ENCODE measurements at places on chromosomes 12 and 14. TPM values are rescaled to one million over a fixed set of nuclear protein-coding genes. Genes with fewer than 3 reads are reported as not detected.

TMEM121 gene
- total RNA-seq = 8.6 TPM

ADAMTS20 gene
- not detected for total RNA-seq

DNA sequence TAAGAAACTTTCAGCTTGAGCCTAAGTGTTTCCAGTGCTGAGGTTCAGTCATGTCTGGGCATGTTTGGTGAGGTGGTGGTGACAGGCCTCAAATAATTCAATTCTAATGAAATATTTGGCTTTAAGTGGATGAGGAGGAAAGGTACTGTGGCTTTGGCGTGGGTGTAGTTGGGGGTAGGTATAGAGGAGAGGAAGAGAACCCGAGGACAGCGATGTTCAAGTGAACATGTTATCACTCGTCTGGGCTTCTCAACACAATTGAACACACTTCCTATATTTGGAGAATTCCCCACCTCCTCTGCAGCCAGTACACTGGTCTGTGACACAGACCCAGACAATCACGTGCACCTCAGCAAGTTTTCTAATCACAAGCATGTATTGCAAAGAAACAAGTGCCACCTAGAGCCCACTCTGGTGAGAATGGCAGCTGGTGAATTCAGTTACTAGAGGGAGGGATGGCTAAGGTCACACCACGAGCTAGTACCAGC, 53.0 kb downstream of the IFNG-AS1 start:
- H3K36me3 ChIP-seq = no peaks in the 10 kb centered on the region
- H3K27me3 ChIP-seq = no peaks in the 10 kb centered on the region
- peak overlapping the region; percentile 51 for H3K27ac ChIP-seq
- H3K4me3 ChIP-seq = no peak overlapping the region
- H3K4me1 ChIP-seq = peaks cover 29% of the 10 kb centered on the region

DNA sequence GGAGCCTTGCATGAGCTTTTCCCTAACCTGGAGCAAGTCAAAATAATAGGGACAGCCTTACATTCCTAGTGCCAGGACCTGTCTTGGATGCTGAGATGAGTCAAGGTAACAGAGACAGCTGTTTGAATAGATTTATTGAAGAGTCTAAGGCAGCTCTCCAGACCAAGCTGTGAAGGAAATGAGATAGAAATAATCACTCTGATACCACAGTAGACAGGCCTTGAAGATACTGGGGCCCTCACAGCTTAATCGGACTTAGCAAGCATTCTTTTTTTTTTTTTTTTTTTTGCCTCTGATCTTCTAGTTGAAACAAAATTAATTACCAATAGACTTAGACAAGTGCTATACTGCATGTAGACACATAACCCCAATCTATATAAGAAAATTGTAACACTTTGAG, 3.1 kb upstream of the RNASE9 start:
- no peaks in the 10 kb centered on the region for H3K36me3 ChIP-seq
- DNase-seq = no peak
- H3K4me1 ChIP-seq = peaks cover 11% of the 10 kb centered on the region
- peaks cover 21% of the 10 kb centered on the region for H3K27me3 ChIP-seq
- H3K4me3 ChIP-seq = no peak overlapping the region

GRCh38 chr14:24834956-24835355, 201.0 kb upstream of the GZMB start:
- H3K36me3 ChIP-seq = no peaks in the 10 kb centered on the region
- H3K27ac ChIP-seq = no peak overlapping the region
- no peak for DNase-seq
- H3K27me3 ChIP-seq = peaks cover 7% of the 10 kb centered on the region
- no peaks in the 10 kb centered on the region for H3K4me1 ChIP-seq
- H3K4me3 ChIP-seq = no peak overlapping the region

- peaks cover 35% of the 10 kb centered on the region for H3K4me1 ChIP-seq
- DNase-seq = no peak
- H3K27me3 ChIP-seq = no peaks in the 10 kb centered on the region
- peaks cover 56% of the 10 kb centered on the region for H3K36me3 ChIP-seq
Observed at GRCh38 chr14:45222485-45223262, 30.3 kb downstream of the MIS18BP1 start.

DNA sequence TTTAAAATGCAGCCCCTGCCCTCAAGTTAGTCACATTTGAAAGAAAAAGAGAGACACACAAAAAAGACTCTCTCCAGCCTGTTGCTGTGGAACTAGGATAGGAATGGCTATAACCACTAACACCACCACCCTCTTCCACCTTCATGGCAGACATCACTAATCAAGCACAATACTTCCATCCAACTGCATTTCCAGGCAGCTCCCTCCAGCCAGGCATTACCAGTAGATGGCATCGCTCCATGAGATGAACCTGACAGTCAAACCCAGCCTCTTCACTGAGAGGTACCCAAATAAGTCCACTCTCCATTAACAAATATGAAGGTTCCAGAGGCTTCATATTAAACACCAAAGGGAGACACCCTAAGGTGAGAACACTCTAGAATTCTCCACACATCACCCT, 24.4 kb downstream of the SLC8B1 start:
- DNase-seq = no peak
- no peak overlapping the region for H3K4me3 ChIP-seq
- H3K36me3 ChIP-seq = peaks cover 34% of the 10 kb centered on the region
- no peak overlapping the region for H3K27ac ChIP-seq
- H3K4me1 ChIP-seq = peaks cover 3% of the 10 kb centered on the region

DNA sequence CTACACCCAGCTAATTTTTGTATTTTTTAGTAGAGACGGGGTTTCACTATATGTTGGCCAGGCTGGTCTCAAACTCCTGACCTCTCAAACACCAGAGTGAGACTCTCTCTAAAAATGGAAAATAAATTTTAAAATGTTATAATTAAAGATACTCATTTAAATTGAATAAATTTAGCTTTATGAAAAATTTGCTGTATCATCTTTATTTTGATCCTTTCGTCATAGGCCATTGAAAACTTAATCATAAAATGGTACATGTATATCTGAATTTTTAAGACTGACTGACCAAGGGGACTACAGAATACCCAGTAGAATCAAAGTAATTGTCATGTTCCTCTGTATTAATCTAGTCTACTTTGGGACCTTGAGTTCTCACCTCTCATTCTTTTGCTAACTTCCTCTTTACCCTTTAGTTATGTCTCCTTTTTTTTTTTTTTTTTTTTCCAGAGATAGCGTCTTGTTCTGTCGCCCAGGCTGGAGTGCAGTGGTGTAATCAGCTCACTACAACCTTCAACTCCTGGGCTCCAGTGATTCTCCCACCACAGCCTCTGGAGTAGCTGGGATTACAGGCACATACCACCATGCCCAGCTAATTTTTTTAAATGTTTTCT, 9.5 kb downstream of the RAB5B start:
- H3K4me1 ChIP-seq = peaks cover 6% of the 10 kb centered on the region
- DNase-seq = no peak
- peaks cover 29% of the 10 kb centered on the region for H3K36me3 ChIP-seq
- no peak overlapping the region for H3K27ac ChIP-seq

DNA sequence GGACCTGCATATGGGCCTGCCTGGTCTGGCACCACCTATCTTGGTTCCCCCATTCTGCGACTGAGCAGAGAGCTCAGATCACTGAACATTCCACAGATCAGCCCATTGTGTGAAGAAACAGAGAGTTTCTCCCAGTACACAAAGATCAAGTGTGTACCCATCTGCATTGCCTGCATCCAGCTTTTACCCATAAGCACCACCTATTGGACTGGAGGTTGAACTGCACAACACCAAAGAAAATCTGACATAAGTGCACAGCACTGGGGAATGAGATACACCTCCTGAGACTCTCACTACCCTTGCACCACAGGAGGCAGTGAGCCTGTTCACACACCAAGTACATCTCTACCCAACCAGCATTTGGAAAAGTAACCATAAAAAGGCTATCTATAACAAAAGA, 362.6 kb upstream of the CLEC14A start:
- no peak for DNase-seq
- H3K36me3 ChIP-seq = no peaks in the 10 kb centered on the region

GRCh38 chr12:19689226-19689625, 249.9 kb downstream of the AEBP2 start:
- peaks cover 6% of the 10 kb centered on the region for H3K36me3 ChIP-seq
- DNase-seq = no peak
- no peak overlapping the region for H3K4me3 ChIP-seq
- no peaks in the 10 kb centered on the region for H3K4me1 ChIP-seq
- H3K27ac ChIP-seq = no peak overlapping the region

DNA sequence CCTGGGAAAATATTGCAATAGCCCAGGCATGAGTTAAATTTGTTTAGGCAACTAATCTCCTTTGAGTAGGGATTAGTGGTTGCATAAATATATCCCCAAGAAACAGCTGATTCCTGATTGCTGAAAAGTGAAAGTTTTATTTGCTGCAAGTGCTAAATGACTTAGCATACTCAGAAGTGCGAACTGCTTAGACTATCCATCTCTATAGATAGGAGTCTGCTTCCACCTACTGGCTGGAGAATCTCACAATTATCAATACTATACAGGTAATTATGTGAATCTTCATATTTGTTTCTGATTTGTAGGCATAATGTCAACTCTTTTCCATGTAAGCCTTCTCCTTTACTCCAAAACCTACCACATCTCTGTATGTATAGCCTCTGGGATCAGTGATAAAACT, 12.0 kb upstream of the SLCO1B3 start:
- H3K4me1 ChIP-seq = no peaks in the 10 kb centered on the region
- DNase-seq = no peak
- no peak overlapping the region for H3K4me3 ChIP-seq
- H3K36me3 ChIP-seq = no peaks in the 10 kb centered on the region

GRCh38 chr14:87205811-87206210, 787.2 kb downstream of the GALC start:
- no peaks in the 10 kb centered on the region for H3K36me3 ChIP-seq
- no peak overlapping the region for H3K27ac ChIP-seq
- no peak for DNase-seq
- no peaks in the 10 kb centered on the region for H3K27me3 ChIP-seq
- no peak overlapping the region for H3K4me3 ChIP-seq

- H3K36me3 ChIP-seq = peaks cover 10% of the 10 kb centered on the region
- H3K4me1 ChIP-seq = peaks cover 40% of the 10 kb centered on the region
- H3K27ac ChIP-seq = peak within 1 kb of the TSS; percentile 64
- H3K27me3 ChIP-seq = no peaks in the 10 kb centered on the region
- H3K4me3 ChIP-seq = peak within 1 kb of the TSS; percentile 60
Observed at GRCh38 chr14:94110552-94111181, at the start of gene IFI27. Gene IFI27 (plus strand): TSS chr14:94110736.

DNA sequence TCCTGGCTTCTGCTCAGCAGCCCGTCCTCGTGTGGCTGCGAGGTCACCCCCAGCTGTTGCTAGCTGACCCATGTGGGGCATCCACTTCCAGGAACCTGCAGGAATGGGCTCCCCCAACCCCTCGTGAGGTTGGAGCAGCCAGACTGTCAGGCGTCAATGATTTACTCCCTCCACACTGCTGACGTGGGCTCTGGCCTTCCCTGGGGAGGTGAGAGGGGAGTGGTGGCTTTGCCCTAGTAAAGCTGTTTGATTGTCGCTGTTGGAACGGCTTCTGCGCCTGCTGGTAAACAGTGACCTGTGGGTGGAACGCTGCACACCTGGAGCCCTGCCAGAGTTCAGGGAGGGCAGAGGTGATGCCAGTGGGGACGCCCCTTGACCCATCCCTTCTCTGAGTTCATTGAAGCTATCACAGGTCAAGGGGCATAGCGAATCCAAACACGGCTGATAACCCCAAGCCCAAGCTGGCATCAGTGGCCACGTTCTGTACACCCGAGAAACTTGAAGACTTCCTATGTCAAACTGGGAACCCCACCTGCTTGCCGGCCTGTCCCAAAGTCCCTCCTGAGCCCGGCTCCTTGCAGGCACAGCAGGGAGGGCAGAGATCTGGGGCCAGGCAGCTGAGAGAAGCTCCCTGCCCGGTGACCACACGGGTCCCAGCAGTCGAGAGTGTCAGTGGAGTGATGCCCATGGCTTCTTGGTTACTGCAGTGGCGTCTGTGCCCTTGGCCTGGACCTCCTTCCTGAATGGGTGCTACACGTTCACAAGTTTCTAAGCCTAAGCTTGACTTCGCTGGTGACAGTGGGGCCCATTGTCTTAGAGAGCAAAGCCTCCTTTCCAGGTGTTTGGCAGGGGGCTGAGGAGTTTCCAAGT, 2.7 kb downstream of the ASPG start:
- no peak for DNase-seq
- no peak overlapping the region for H3K27ac ChIP-seq
- H3K4me1 ChIP-seq = no peaks in the 10 kb centered on the region
- H3K27me3 ChIP-seq = peaks cover 3% of the 10 kb centered on the region

DNA sequence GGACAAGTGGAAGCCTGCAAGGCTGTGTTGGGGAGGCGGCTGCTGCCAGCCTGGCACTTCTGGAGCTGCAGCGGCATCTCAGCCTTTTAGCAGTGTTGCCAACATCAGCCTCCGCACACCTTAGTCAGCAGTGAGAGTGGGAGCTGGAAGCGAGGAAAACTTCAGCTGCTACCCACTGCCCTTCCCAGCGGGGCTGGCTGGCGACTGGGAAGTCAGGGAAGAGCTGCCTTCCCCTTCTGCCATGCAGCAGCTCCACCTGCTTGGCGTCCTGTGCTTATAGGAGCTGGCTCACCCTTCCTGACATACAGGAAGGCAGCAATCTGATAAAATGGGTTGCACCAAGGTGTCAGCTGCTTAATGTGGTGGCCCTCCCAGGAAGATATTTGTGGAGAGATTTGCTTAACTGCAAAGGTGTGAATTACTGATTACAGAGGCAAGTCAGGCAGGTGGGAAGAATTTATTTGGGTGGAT, 15.4 kb upstream of the PLEKHG3 start:
- DNase-seq = no peak
- H3K36me3 ChIP-seq = no peaks in the 10 kb centered on the region
- H3K27me3 ChIP-seq = peaks cover 24% of the 10 kb centered on the region

DNA sequence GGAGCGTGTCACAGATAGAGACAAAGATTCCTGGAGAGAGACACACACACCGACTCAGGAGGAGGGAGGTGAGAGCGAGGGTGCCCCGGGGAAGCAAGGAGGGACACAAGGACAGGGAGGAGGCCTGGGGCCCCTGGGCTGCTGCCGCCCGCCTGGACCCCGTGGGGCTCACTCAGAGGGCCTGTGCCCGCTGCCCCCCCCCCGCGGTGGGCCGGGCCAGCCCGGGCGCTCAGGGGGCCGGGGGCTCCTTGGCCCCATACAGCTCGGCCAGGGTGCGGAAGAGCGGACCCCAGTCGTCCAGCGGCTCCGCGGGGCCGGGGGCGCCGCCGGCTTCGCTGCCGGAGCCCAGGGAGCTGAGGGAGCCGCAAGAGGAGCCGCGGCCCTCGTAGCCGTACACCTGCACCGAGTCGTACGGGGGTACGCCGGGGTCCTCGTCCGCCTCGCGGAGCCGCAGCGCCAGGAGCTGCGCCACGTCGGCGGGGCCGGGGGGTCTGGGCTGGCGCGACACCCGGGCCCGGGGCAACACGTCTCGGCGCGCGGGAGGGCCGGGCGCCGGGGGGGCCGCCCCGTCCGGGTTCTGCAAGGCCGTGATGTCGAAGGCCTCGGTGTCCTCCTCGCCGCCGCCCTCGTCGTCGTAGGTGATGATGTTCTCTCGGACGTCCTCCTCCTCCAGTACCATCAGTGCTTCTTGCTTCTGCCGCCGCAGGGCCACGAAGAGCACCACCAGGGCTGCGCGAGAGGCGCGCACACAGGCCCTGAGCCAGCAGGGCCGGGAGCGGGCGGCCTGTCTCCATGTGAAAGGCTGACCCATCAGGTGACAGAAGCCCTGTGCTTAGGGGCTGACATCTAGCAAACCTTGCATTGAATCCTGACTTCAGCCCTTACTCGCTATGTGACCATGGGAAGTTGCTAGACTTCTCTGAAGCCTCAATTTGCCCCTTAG, 6.0 kb downstream of the PSMB11 start:
- no peak overlapping the region for H3K27ac ChIP-seq
- no peaks in the 10 kb centered on the region for H3K27me3 ChIP-seq
- no peaks in the 10 kb centered on the region for H3K4me1 ChIP-seq
- no peaks in the 10 kb centered on the region for H3K36me3 ChIP-seq
- no peak overlapping the region for H3K4me3 ChIP-seq
- no peak for DNase-seq

- H3K4me3 ChIP-seq = no peak overlapping the region
- no peak overlapping the region for H3K27ac ChIP-seq
- no peaks in the 10 kb centered on the region for H3K36me3 ChIP-seq
Observed at GRCh38 chr12:65632131-65632855, 192.0 kb upstream of the HMGA2 start.

All from activated CD8-positive, alpha-beta T cell treated with anti-CD3 and anti-CD28 coated beads, Interleukin-2, amount 10 ng/mL, durations not matched to agents 7 days and 5 days (primary cell).